ENCODE measurements at places on chromosomes 5 and 9.

- DNase-seq: no peak
Observed at GRCh38 chr9:14907360-14907685, 2.9 kb downstream of the FREM1 start.

GRCh38 chr5:123809594-123810221 is 297.7 kb downstream of the CSNK1G3 start:
- DNase-seq: no peak

GRCh38 chr9:97322105-97322504 is 14.6 kb downstream of the CCDC180 start:
- no peak for DNase-seq

- no peak for DNase-seq
Observed at GRCh38 chr9:110389148-110389750, 51.6 kb upstream of the TXNDC8 start.

DNA sequence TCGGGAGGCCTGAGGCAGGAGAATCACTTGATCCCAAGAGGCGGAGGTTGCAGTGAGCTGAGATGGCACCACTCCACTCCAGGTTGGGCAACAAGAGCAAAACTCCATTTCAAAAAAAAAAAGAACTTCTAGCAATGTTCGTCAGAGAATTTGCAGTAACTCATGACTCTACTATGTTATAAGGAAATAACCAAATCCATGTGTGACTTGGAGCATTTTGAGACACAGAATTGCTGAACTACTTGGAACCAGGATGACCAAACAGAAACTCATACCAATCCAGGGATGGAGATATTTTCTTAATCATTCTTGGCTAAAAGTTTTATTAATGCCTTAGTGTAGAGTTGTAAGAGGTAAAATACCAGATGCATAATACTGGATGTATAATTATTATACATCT is 99.9 kb upstream of the BNC2 start:
- DNase-seq: no peak

All from cortex of kidney (tissue), 1 donor.